ENCODE measurements at places on chromosomes 13 and 19.

DNA sequence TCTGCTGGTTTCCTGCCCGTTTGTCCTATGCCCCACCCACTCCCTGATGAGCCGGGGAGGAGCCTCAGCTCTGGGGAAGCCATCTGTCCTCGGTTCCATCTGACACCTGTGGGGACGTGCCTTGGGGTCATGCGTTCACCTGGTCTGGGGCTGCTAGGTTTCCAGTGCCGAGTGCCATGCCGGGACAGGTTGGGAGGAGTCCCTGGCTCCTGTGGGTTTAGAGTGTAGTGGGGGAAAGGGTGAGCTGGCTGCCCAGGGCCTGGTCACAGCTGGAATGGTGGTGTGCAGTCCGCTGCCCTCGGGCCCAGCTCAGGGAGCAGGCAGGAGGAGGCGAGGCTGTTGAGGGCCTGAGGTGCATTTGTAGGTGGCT lies 2.5 kb downstream of the KDM4B start:
- DNase-seq: no peak

DNA sequence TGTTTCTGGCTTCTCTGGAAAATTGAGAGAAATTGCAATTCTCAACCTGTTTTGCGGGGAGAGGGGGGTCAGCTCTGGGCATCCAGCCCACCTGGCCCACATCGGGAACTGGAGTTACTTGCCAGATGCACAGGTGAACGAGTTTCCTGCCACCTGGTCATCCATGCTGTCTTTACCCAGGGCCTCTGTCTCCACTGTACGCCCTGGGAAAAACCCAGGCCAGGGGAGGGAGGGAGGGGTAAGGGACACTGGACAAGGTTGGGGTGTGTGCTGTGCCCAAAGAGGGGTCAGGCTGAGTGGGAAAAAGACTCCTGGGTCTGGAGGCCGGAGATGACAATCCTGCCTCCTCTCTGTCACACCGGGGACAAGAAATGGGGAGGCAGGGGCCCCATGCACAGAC lies 307.6 kb downstream of the ZNF536 start:
- no peak for DNase-seq

GRCh38 chr13:46487748-46488147 lies 65.2 kb upstream of the LRCH1 start:
- DNase-seq: no peak

DNA sequence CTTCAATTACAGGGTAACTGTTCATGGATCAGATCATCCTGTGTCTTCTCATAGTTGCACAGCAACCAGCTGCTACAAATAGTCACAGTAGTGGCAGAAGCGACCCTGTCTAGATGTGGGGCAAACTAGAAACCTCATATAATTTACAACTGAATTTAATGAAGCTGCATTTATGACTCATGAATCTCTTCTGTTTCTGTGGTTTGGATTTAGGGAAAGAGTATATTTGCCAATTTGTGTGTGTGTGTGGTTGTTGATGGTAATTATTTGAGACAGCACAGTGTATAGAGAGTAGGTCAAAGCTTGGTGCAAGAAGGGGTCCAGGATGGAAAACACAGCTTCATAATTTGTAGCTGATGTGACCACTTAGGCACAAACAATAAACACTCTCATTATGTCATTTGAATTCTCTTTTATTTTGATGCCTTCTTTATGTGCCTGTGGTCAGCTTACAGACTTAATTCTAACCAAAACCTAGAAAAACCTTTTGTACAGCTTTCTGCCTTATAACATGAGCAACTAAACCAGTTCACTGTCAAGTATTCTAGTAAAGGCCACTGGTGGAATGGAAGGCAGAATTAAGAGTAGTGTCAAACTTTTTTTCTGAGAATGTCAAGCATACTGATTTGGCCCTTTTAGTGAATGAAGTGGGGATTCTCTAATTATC lies 218.1 kb downstream of the TBC1D4 start:
- no peak for DNase-seq

GRCh38 chr13:32881074-32881776 lies 135.0 kb upstream of the KL start:
- DNase-seq: peak; percentile 7

DNA sequence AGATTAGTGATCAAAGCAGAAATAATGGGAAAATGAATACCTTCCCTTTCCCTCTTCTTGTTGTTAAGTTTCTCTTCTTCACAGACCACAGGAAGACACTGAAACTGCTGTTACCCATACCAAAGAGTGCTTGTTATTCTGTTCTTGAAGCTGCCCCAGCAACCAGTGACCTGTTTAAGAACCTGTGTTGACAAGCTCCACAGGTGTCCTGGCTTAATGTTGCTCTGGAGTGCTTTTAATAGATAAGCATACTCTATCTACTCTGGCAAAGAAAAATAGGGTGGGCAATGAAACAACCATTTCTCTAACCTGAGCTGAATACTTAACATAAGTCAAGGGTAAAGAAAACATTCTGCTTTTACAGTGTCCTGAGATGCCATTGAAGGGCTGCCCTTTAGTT lies 506.7 kb upstream of the GPC6 start:
- no peak for DNase-seq

GRCh38 chr13:37984357-37984756 lies 114.8 kb upstream of the TRPC4 start:
- DNase-seq: no peak

DNA sequence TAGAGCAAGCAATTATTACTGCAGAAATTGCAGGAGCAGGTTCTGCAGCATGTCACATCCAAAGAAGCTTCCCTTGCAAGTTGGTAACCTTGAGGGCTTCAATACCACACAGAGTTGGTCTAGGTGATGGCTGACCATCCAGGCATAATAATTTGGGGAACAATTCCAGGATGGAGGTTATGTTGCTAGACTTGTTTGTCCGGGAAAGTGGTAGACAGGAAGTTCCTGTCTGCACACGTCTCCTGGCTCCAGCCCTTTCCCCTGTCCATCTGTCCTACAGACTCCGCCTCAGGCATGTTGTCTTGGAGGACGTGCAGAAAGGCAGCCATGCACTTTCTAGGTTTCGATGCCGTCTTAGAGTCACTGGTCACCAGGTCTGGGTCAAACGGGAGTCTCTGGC lies 26.0 kb downstream of the DPRX start:
- DNase-seq: no peak

GRCh38 chr13:103996733-103997132 lies 930.5 kb upstream of the SLC10A2 start:
- DNase-seq: no peak

- DNase-seq: no peak
These were observed 45.8 kb upstream of the RCBTB2 start for GRCh38 chr13:48578516-48579164.

DNA sequence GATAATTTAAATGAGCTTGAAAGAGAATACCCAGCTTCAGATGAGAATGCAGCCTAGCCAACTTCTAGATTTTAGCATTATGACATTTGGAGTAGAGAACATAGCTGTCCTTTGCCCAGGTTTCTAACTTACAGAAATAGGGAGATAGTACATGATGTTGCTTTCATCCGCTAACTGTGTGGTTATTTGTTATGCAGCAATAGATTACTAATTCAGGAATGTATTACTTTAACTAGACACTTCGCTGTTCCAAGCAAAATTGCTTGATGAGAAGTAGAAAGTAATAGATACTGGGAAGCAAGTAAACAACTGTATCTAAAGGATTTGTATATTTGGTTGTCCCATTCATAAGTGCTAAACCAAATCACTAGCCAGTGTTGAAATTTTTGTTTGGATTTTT lies 790.9 kb upstream of the PRR20A start:
- no peak for DNase-seq

DNA sequence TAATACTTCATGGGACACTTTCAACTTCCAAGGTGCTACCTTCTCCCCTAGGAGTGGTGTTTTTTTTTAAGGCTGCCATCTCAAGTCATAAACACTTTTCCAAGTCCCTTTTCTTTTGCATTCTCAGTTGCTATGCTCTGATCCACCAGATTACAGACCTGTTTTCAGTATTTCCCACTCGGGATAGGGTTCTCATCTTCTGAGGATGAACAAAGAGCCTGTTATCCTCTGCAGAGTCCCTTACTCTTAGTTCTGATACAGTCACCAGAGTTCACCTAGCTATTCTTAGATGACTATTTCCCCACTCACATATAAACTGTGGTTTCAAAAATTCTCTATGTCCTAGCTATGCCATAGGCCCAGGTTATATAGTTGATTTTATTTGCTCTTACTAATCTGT lies 15.9 kb downstream of the ZDHHC20 start:
- DNase-seq: peak; percentile 19

- no peak for DNase-seq
These were observed 75.8 kb upstream of the TSHZ3 start for GRCh38 chr19:31424861-31425620.

DNA sequence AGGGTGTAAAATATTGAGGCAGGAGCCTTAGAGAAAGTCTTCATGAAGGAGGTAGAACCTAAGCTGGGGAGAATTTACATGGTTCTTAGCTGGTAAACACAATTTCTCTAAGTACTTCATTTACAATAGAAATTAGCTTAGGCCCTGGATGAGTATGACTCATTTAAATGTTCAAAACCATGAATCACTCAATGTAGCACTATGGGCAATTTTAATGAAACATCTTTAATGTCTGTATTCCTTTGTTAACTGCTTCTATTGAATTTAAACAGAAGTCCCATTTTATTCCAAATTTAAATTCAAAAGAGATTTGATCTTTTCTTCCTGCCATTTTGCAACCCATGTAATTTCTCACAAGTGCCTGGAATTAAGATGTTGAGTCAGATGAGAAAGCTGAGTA lies 252.1 kb downstream of the RFC3 start:
- DNase-seq: peak; percentile 46

- DNase-seq: no peak
These were observed 11.2 kb upstream of the GNA15 start for GRCh38 chr19:3124630-3125029.

- DNase-seq: no peak
These were observed 33.6 kb downstream of the TSHZ3 start for GRCh38 chr19:31315652-31316051.

- DNase-seq: peak; percentile 68
These were observed 472.7 kb upstream of the NBEA start for GRCh38 chr13:34469196-34469986.

DNA sequence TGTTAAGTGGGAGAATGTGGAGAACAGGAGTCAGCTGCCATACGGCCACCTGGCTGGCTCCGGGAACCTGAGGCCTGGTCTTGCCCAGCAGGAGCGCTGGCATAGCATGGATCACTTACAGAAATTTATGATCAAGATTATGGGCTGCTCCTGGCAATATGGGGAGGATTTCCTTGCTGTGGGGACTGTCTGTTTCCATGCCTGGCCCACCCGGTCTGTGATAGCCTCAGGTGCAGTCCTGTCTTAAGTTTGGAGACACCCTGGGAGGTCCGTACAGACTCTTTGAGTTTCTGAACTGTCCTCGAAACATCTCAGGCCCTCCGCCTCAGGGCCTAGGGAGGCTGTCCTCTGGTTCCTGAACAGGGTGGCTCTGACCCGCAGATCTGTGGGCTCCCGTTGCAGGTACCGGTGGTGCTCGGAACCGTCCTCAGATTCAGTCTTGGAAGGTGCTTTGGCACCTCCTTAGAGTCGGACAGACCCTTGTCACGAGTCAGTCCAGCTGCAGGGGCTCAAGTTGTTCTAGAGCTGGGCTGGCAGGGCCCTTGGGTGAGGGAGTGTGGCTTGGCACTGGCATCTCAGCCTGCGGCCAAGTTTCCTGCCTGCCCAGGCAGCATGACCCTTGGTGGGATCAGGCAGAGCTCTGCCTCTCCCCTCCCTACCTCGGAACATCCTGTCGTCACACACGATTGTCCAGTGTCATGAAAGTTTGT lies 4.9 kb downstream of the TFDP1 start:
- no peak for DNase-seq

- no peak for DNase-seq
These were observed 214.9 kb downstream of the KLF5 start for GRCh38 chr13:73273745-73274144.

DNA sequence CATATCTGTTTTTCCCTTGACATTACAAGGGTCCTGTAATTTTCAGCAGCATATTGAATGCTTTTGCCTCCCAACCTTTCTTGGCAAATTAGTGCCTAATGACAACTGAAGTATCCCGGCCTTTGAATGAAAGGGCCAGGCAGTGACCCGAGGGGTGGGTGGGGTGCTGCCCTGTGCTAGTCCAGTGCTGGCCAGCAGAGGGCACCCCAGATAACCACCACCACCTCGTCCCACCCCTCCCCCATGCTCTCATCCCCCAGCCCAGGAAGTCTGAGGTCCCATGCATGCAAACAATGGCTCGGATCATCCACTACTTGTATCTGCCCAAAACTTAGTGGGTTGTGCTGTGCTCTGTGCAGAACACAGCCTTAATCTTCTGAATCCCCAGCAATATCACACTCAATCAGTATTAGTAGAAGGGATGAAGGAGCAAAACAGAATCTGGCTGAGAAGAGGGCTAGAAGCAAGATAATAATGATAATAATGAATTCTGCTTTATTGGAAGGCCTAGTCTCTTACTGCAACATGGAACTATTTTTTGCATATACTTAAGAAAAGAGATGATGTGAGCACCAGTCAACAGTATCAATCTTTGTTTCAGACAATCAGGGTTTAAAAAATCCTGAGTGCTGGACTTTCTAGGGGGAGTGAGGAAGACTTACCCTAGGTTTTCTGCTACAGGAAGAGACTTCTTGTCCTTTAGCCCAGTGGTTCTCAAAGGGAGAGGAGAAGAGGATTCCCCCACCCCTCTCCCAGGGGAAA lies 3.8 kb downstream of the ATP12A start:
- DNase-seq: peak; percentile 76

- DNase-seq: no peak
These were observed 9.3 kb downstream of the SLC7A10 start for GRCh38 chr19:33216198-33216830.

DNA sequence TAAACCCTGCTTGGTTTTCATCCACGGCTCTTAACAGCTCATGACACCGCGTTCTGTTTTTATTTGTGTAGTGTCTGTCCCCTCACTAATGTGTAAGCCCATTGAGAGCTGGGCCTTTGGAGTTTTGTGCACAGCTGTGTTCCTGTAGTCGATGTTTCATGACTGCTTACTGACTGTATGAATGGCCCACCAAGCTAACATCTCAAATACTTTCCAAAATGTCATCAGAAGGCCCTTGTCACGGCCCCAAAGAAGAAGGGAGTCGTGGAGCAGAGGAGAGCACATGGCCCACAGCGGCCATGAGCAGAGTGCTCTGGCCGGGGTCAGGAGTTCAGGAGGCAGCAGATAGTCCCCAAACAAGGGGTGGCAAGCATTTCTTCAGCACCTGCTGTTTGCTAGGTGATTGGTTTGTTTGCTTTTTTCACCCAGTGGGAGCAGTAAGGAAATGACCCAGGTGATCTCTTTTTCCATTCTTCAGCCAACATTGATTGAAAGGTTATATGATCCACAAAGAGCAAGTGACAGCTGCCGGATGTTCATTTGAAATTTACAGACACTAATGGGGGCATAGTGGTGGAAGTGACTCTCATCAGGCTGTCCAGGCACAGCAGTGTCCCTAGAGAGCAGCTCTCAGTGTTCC lies 315.2 kb downstream of the ATP8A2 start:
- no peak for DNase-seq

DNA sequence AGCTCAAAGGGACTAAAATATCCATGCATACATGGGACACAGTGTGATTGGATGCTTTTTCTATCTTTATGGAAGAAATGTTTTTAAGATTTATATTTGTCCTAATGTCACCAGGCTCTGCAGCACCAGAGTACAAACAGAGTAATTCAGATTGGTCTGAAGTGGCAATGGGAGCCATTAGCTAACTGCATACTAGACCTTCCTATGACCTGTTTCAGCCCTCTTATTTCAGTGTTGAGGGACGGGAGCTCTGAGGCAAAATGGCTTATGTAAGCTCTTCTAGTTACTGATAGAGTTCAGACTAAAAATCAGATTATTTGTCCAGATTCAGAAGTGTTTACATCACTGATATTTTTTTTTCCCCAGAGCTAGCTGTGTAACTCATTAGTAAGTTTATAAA lies 4.9 kb downstream of the SLAIN1 start:
- DNase-seq: no peak
